ENCODE measurements at places on chromosomes 11 and 22.

GRCh38 chr22:42364604-42365110, 67.5 kb downstream of the NFAM1 start:
- DNase-seq = no peak

DNA sequence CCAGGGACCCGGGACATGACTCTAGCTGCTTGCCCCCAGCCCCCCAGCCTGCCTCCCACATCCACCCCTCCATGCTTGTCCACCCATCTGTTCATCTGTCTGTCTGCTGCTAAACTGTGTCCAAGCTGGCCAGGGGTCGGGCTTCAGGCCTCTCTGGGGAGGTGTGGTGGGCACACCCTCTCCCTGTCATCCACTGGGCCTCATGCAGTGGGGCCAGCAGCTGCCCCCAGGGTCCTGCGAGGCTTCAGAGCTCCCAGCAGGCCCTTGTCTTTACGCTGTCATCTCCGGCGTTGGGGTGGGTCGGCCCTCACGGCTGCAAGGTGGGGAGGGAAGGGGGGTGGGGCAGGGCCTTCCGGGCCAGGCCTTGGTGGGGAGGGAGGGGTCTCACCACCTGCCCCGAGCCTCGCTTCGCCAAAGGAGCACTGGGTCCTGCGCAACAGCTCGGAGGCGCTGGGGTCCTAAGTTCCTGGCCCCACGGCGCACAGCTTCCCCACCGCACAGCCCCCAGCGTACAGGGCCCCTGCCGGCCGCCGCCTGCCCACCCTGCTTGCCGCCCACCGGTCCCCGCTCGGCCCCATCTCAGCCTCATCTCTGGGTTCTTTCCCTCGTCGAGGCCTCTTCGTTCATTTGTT, 26.7 kb downstream of the MOB2 start:
- DNase-seq = no peak

DNA sequence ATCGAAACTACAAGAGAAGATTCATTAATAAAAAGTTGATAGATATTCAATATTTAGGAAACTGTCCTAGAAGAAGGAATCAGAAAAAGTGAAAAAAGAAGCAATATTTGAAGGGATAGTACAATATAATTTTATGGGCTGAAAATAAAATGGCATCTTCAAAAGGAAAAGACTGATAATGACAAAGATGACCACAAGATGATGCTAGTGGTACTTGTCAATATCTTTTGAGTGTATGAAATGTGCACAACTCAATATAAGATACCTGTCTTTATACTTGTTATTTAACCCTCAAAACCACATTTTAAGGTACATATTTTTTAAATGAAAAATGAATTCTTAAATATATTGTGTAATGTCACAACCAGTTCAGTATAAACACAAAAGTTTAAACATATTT, 1059.6 kb upstream of the RAG2 start:
- no peak for DNase-seq

DNA sequence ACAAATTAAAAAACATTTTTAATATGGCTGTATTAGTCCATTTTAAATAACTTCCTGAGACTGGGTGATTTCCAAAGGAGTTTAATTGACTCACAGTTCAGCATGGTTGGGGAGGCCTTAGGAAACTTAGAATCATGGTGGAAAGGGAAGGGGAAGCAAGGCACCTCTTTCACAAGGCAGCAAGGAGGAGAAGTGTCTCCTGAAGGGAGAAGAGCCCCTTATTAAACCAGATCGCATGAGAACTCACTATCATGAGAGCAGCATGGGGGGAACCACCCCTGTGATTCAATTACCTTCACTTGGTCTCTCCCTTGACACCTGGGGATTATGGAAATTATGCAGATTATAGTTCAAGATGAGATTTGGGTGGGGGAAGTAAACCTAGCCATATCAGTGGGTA, 488.6 kb downstream of the ETS1 start:
- DNase-seq = no peak
